ENCODE measurements at places on chromosomes 5 and 9.

DNA sequence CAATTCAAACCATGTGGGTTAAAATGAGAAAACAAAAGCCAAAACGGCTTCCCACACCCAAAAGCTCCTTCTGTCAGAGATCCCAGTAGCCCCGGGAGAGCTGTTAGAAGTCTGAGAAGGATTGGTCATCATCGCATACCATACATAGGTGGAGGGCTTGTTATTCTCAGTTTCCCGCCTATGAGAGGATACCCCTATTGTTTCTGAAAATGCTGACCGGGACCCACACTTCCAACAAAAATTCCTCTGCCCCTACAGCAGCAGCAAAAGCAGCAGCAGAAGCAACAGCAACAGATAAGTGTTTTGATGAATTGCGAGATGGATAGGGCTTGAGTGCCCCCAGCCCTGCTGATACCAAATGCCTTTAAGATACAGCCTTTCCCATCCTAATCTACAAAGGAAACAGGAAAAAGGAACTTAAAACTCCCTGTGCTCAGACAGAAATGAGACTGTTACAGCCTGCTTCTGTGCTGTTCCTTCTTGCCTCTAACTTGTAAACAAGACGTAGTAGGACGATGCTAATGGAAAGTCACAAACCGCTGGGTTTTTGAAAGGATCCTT is at the start of gene TEK:
Gene TEK, plus strand, starts transcription at position 245 of the 561 bp plus-strand sequence. CDS start 366 bp downstream, outside the sequence.
- H3K27ac ChIP-seq, result peak within 1 kb of the TSS; percentile 69
- no peaks in the 10 kb centered on the region for H3K36me3 ChIP-seq
- DNase-seq, result no peak
- H3K27me3 ChIP-seq, result no peaks in the 10 kb centered on the region
- peaks cover 10% of the 10 kb centered on the region for H3K4me1 ChIP-seq
- no peak within 1 kb of the TSS for H3K4me3 ChIP-seq

- H3K27me3 ChIP-seq, result peaks cover 65% of the 10 kb centered on the region
- H3K36me3 ChIP-seq, result no peaks in the 10 kb centered on the region
- no peak for DNase-seq
Measured at GRCh38 chr5:73232266-73233041, 59.5 kb downstream of the TMEM174 start.

- H3K36me3 ChIP-seq, result no peaks in the 10 kb centered on the region
- no peaks in the 10 kb centered on the region for H3K4me1 ChIP-seq
Measured at GRCh38 chr5:18534119-18534518, 899.9 kb downstream of the TAF11L14 start.

- H3K27me3 ChIP-seq, result no peaks in the 10 kb centered on the region
- no peaks in the 10 kb centered on the region for H3K4me1 ChIP-seq
- no peak overlapping the region for H3K27ac ChIP-seq
- DNase-seq, result no peak
- H3K4me3 ChIP-seq, result no peak overlapping the region
- no peaks in the 10 kb centered on the region for H3K36me3 ChIP-seq
Measured at GRCh38 chr5:30100148-30100713, 1093.3 kb upstream of the CDH6 start.

DNA sequence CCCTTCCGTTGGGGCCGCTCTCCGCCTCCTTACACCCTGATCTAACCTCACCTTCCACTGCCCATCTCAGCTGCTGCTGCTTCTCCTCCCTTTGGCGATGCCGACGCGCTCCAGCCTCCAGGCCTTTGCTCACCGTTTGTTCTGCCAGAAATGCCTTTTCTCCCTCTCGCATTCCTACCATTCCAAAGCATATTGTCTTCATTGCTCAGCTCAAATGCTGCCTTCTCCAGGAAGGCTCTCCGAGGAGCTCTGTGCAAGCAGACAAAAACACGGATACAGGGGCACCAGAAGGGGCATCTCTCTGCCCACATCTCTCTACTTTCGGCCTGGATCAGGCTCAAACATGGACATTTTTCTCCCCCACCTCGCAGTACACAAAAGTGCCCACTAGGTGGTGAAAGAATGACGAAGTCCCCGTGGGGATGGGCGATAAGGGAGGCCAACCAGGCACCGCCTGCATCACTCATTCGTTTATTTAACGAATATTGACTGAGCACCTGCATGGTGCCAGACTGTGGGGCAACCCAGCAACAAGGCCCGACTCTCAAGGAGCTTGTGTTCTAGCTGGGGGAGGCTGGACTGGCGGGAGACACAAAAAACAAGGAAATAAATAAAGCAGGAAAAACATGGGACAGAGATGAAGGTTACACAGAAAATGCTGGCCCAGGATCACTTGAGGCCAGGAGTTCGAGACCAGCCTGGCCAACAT is 7.3 kb upstream of the GRHPR start:
- H3K27ac ChIP-seq, result no peak overlapping the region
- no peak overlapping the region for H3K4me3 ChIP-seq
- H3K27me3 ChIP-seq, result no peaks in the 10 kb centered on the region
- H3K4me1 ChIP-seq, result peaks cover 9% of the 10 kb centered on the region

DNA sequence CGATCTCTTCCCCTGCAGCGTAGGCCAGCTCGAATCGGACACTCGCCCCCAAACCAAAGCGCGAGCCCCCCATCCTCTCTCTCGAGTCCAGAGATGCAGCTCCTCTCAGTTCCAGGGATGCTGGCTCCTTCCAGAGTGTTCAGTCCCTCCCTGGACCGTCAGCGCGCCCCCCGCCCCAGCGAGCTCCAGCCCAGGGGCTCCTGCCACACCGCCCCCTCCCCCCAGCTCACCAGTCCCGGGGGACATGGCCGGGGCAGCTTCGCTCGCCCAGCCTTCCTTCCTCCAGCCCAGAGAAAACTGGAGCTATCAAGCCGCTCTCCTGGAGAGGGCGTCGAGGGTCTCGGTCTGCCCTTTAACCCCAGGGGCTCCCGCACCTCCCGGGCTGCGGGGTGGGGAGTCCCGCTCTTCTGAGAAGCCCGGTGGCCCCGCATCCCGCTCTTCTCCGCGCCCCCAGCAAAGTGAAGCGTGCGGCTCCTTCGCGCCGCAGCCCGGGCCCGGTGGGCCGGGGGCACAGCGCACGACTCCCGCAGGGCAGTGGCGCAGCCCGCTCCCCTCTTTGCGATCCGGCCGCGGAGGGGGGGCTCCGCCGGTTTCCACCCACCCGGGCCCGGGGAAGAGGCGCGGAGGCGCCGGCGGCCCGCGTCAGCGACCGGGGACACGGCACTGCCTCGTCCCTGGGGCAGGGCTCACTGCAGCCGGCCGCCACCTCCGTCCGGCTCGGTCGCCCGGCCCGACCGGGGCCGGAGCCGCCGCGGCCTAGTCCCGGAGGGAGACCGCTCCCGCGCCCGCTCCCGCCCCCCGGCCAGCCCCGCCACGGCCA is 587 bp downstream of the MIER3 start:
- H3K36me3 ChIP-seq, result no peaks in the 10 kb centered on the region
- H3K4me1 ChIP-seq, result no peaks in the 10 kb centered on the region
- H3K27ac ChIP-seq, result peak overlapping the region; percentile 87
- peak overlapping the region; percentile 92 for H3K4me3 ChIP-seq
- no peak for DNase-seq
- no peaks in the 10 kb centered on the region for H3K27me3 ChIP-seq

DNA sequence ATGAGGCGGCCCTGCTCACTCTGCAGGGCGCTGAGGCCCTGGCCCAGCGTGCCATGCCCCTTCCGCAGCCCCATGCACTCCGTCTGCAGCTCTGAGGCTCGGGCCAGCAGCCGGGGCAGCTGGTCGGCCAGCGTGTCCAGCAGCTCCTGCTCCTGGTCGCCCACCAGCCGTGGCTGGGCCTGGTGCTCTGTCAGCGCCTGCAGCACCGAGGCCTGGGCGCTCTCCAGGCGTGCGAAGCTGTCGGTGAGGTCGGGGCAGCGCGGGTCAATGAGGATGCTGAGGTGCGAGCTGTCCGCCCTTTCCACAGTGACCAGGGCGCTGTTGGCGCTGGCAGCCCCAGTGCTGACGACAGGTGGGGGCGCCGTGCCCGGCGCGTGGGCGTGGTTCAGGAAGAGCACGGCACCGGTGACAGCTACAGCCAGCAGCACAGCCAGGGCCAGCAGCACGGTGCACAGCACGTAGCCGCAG is 9.4 kb downstream of the FIBCD1 start:
- no peaks in the 10 kb centered on the region for H3K27me3 ChIP-seq
- H3K36me3 ChIP-seq, result no peaks in the 10 kb centered on the region
- H3K27ac ChIP-seq, result no peak overlapping the region
- no peaks in the 10 kb centered on the region for H3K4me1 ChIP-seq
- no peak for DNase-seq

- no peaks in the 10 kb centered on the region for H3K36me3 ChIP-seq
- no peaks in the 10 kb centered on the region for H3K4me1 ChIP-seq
- H3K4me3 ChIP-seq, result no peak overlapping the region
- H3K27ac ChIP-seq, result no peak overlapping the region
Measured at GRCh38 chr5:61177716-61178115, 15.4 kb upstream of the SMIM15 start.

DNA sequence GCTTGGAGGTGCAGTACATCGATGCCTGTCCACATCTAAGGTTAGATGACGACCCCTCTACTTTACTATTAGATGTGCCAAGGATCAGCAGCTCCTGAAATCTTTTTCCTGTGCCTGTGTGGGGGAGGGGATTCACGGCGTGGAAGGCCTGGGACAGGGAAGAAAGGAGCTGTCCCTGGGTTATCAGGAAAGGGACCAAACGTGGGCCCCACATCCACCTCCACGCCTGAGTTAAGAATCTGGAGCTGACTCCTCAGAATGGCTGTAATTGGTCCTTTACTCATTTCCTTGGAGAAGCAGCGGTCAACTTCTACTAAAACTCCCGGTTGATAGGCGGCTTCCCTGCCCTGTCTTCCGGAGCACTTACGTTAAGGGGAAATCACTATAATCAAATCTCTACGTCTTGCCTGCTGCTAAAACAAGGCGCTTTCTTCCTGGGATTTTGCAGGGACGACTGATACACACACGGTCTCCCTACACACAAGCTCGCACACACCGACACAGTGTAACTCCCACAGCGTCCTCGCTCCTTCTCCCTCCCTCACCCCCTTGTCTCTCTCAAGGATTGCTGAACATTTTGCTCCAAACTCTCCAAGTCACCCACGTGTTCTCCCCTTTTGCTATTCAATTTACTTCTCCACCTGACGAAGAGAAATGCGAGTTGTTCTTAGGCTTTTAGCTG is 1.4 kb downstream of the PDE4D start:
- peaks cover 35% of the 10 kb centered on the region for H3K27me3 ChIP-seq
- H3K27ac ChIP-seq, result no peak overlapping the region
- no peak for DNase-seq
- no peaks in the 10 kb centered on the region for H3K36me3 ChIP-seq
- no peak overlapping the region for H3K4me3 ChIP-seq

DNA sequence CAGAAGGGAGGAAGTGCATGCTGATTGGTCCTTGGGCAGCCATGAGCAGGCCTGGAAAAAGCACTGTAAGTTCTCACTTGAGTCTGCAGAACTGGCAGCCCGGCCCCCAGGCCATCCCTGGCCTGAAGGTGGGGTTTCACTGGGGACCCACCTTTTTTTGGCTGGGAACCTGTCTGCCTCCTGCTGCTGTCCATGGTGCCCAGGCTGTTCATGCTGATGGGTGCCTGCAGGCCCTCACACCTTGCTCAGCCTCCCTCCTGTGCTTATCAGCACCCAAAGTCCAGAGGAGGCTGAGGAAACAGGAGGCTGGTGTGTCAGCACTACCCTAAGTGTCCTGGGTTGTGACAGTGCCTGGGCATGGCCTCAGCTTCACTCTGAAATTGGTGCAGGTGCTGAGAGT is 134.4 kb upstream of the SPRY4 start:
- no peaks in the 10 kb centered on the region for H3K36me3 ChIP-seq
- H3K27me3 ChIP-seq, result no peaks in the 10 kb centered on the region
- H3K4me1 ChIP-seq, result no peaks in the 10 kb centered on the region
- H3K4me3 ChIP-seq, result no peak overlapping the region
- no peak for DNase-seq
- no peak overlapping the region for H3K27ac ChIP-seq

DNA sequence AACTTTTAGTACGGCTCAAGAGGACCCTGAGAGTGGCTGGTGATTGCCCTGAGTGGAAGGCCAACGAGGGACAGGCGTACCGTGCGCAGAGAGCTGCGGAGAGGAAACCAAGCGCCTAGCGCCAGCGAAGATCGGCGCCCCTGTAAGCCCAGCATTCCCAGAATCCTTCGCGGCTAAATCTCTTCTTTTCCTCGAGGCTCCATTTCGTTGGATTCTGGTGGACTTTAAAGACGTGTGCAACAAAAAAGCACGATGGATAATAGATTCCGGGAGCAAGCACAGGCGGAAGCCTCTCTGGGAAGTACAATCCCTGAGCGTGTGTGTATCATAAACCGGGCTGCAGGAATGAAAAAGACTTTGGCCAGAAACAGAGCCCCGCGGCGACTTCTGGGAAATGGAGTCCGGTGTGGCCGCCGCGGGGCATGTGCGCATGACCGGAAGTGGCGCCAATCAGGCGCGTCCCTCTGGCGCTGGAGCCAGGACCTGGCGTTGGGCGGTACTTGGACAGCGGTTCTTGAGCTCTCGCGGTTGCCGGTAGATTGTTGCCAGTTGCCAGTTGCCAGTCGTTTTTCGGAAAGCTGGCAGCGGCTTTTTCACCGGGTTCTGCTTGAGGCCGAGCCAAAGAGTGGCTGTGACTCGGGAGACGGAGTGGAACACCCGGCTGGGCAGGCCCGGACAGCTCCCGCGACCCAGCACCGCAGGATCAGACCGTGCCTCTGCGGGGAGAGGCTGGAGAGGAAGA is at the start of gene ZNF79:
Gene ZNF79, plus strand, starts transcription at position 449 of the 742 bp plus-strand sequence. CDS start 406 bp downstream, outside the sequence.
- peak; percentile 91 for DNase-seq
- H3K27ac ChIP-seq, result peak within 1 kb of the TSS; percentile 70
- peak within 1 kb of the TSS; percentile 75 for H3K4me3 ChIP-seq

DNA sequence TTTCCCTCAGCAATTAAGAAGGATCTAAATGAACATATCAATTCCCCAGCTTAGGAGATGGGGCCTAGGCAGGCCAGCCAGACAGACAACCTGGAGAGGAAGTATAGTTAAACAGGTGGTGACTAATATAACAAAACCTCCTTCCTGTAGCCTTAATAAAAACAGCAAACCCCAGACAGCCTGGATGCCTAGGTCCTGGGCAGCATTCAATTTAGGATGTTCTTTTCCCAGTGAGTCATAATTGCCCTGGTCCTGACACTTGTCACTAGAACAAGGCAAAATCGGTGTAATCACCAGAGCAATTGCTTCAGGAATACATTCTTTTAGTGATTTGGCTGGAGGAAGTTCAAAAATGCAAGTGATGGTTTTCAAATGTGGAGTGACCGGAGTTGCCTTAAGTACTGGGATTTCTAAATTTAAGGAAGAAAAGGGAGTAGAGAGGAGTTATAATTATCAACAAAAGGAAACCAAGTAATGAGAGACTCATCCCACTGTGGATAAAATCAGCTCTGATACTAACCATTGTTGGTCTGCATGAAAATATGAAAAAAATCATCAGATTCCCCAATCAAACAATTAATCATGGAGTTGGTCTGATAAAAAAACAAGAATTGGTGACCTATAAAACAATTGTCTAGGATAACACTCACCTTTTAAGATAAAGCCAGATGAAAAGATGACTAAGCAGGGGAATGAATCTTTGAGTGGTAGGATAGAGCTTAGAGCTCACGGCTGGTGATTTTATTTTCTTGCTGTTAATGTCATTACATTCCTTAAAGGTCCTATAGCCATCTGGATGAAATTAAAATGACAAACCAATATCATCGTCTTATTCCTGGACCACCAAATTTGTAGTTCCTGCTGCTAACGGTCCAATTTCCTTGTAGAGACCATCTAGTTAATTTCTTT is 39.0 kb upstream of the TARS1 start:
- no peak overlapping the region for H3K4me3 ChIP-seq
- no peaks in the 10 kb centered on the region for H3K4me1 ChIP-seq
- no peak for DNase-seq

Data from tibial nerve (tissue), 4 donors.